ENCODE measurements at places on chromosomes 16 and 17.

- no peak for DNase-seq
These were observed 324.5 kb downstream of the SOX9 start for GRCh38 chr17:72445055-72445991.

DNA sequence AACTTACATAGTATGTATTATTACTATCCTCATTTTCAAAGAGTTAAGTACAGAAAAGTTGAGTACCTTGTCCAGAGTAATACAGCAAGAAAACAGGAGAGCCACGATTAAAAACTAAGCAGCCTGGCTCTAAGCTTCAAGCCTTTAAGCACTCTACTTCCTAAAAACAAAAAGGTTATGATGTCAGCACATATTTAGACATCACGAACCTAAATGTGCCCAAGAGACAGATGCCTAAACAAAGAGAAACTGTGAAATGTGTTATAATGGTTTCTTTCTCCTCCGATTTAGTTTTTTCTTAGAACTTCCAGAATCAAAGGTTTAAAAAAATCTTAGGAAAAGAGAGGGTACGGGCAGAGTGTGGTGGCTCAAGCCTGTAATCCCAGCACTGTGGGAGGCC, 151.0 kb downstream of the VPS53 start:
- no peak for DNase-seq

- no peak for DNase-seq
These were observed 46.8 kb downstream of the OMG start for GRCh38 chr17:31250229-31250628.

GRCh38 chr17:34252095-34252443, 3.0 kb upstream of the CCL2 start:
- DNase-seq, result no peak

DNA sequence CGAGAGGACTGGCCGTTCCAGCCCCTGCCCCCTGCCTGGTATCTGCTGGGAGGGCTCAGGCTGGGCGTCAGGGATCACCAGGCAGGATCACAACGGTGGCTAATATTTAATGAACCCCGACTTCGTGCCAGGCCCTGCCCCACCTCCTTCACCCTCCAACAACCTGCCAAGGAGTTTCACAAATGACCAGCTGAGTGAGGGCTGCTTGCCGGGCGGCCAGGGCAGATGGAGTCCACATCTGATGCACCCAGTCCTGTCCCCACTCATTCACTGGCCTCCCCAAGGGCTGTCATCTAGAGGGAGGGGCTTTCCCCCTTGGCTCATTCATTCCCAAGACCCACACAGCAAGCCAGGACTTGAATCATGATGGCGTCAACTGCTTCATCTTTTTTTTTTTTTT, 17.5 kb downstream of the UBALD1 start:
- DNase-seq, result no peak

DNA sequence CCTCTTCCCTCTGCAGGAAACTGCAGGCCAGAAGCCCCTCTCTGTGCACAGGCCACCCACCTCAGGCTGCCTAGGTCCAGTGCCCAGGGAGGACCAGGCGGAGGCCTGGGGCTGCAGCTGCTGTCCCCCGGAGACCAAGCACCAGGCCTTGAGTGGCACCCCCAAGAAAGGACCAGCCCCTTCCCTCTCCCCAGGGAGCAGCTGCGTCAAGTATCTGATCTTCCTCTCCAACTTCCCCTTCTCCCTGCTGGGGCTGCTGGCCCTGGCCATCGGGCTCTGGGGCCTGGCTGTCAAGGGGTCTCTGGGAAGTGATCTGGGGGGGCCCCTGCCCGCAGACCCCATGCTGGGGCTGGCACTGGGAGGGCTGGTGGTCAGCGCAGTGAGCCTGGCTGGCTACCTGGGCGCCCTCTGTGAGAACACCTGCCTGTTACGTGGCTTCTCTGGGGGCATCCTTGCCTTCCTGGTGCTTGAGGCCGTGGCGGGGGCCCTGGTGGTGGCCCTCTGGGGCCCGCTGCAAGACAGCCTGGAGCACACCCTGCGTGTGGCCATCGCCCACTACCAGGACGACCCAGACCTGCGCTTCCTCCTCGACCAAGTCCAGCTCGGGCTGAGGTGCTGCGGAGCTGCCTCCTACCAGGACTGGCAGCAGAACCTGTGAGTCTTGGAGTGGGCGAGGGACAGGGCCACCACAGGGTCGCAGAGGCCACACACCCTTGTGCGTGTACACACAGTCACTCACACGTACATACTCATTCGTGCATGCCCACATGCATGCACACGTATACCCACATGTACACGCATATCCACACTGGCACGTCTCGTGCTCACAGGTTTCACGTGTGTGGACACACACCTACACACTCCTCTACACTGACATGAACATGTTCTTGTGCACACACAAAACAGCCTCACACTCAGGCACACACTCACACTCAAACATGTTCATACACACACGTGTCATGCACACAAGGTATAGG, 8.3 kb downstream of the TSPAN10 start:
- no peak for DNase-seq

DNA sequence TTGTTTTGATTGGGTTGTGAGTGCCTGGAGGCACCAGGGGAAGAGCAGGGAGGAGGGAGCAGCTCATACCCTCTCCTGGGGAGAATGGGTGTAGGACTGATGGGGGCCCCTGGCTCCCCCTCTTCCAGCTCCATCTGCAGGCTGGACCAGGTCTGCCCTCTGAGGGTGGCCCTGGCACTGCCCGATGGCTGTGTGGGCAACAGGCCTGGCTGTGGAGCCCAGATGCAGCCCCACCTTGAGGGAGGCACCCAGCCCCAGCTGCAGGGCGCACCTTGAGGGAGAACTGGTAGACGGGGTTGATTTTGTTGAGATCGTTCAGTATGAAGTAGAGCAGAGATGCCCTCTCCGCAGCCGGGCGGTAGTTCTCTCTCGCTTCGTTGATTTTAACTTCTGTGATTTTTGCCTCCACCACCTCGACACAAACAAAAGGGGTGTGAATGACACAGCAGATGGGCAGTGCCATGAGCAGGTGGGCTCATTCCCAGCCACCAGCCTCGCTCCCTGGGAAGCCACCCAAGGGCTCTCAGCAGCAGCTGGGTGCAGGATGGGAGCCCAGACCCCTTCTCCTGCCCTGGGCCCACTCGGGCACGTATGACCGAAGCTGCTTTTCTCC, 71.6 kb downstream of the PGS1 start:
- DNase-seq, result no peak

DNA sequence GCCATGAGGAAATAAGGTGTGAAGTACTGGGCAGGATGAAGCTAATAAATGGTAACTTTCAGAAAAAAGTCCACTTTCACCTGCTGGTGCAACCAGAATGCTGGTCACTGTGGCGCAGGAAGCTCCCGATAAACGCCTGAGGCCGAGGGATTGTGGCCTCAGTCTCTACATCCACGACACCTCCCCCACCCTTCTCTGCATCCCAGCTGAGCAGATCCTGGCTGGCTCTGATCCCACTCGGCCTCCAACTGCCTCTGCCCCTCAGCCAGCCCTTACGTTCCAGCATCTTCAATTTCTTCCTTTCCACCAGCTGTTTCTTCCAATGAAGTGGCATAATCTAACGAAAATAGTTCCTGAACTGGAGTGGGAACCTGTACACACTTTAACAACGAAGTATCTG, 49.5 kb downstream of the COX4I1 start:
- DNase-seq, result no peak

DNA sequence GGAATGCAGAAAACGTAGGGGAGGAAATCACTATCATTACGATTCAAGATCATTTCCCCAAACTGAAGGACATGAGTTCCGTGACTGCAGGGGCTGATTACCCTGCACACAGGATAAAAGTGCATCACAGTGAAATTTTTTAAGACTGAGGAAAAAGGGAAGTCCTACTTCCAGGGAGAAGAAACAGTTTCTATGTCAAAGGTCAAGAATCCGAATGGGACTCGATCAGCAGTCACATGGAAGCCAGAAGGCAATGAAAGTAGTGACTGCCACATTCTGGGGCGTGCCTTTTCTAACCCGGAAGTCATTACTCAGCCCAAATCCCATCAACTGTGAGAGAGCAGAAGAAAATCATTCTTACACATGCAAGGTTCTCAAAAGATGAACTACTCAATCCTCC, 12.1 kb downstream of the ZZEF1 start:
- no peak for DNase-seq

- DNase-seq, result no peak
These were observed 191.0 kb upstream of the RPL38 start for GRCh38 chr17:74012465-74012864.

- no peak for DNase-seq
These were observed 557.8 kb upstream of the SALL1 start for GRCh38 chr16:51708861-51709260.

GRCh38 chr17:1179818-1180742, at the start of gene ABR:
ABR (minus strand) TSS chr17:1179981; CDS start chr17:1179727, 254 bp downstream.
- no peak for DNase-seq

- DNase-seq, result no peak
These were observed 16.0 kb downstream of the ALOX12B start for GRCh38 chr17:8071496-8071895.

- no peak for DNase-seq
These were observed 23.9 kb upstream of the NLK start for GRCh38 chr17:28018439-28019070.

DNA sequence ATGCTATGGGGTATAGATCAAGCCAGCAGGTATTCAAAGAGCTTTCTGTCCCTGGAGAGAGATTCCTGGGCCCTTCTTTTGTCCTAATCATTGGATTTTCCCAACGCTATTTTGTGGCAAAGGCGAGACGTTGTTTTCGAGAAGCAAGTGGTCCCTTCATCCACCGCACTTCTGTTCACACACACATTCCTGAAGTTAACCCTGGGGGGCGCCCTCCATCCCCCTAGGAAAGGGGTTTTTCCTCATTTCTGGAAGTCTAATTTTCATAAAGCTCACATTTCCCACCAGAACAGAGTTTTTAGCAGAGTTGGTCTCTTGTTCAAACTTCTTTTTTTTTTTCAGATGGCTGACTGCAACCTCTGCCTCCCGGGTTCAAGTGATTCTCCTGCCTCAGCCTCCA, 11.9 kb downstream of the SCGB1C2 start:
- no peak for DNase-seq

- no peak for DNase-seq
These were observed 31.3 kb downstream of the TVP23A start for GRCh38 chr16:10787304-10787703.

DNA sequence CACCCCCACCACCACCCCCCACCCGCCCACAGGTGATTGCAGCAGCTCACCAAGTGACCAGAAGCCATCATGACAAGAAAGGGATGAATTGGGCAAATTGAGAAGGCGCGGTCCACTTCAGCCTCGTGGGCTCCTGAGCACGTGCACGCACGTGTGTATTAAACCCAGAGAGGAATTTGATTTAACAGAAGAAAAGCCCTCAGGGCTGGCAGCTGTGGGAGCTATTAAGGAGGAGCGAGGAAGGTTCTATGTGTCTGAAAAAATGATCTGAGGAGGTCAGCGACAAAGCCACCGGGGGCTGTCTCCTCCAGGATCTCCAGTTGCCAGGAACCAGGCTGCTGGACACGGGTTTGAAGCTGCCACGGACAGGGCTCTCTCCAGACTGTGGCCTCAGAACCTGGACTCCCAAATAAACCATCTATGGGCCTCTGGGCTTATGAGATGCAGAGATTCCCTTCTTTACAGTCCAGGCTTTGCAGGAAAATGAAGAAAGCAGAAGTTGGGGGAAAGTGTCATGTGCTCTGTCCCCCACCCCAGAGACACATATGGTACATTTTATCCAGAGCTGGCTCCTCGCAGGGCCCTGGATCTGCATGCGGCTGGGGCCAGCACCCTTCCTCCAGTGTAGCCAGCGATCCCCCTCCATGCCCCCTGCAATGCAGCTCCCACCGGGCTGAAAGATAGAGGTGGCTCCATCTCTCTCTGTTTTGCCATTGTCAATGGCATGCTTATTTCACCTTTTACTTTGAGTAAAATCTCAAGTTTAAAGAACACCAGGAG, 219.7 kb upstream of the RPL38 start:
- DNase-seq, result no peak

GRCh38 chr16:69663846-69664245, 62.5 kb downstream of the NQO1 start:
- no peak for DNase-seq

GRCh38 chr16:86485746-86486145, 24.6 kb upstream of the FOXF1 start:
- DNase-seq, result no peak

- no peak for DNase-seq
These were observed 2.9 kb upstream of the ABCA10 start for GRCh38 chr17:69231521-69231920.

DNA sequence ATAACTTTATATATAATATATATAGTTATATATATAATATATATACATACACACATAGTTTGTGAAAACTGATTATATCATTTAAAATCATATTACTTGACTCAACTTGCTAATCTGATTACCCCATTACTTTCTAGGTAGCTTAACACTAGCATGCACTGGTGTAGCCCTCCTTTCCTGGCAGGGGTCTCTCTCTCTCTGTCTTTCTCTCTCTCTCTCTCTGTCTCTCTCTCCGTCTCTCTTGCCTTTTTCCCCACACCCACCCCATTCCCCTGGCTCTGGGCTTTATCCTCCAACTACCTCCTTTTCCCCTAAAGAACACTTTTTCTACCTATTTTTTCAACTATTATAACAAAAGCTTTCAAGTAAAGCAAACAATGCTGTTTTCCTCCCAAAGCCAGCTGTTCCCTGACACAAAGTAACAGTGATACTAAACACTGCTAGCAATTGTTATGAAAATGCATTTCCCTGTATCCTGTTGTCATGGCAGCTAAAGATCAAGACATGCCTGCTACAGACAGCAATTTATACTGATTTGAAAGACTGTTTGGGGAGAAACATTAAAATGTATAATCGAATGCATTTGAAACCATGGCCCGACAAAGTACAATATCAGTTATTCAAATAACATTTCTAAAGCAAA, 89.4 kb downstream of the CHD9NB start:
- no peak for DNase-seq

- no peak for DNase-seq
These were observed 7.7 kb downstream of the USP6 start for GRCh38 chr17:5123343-5124124.
